ENCODE measurements at places on chromosomes 11 and 22.

GRCh38 chr11:1041936-1042608, 5.6 kb upstream of the MUC6 start:
- DNase-seq: no peak

- DNase-seq: peak; percentile 68
Observed at GRCh38 chr22:35684270-35684700, 33.4 kb upstream of the APOL5 start.

DNA sequence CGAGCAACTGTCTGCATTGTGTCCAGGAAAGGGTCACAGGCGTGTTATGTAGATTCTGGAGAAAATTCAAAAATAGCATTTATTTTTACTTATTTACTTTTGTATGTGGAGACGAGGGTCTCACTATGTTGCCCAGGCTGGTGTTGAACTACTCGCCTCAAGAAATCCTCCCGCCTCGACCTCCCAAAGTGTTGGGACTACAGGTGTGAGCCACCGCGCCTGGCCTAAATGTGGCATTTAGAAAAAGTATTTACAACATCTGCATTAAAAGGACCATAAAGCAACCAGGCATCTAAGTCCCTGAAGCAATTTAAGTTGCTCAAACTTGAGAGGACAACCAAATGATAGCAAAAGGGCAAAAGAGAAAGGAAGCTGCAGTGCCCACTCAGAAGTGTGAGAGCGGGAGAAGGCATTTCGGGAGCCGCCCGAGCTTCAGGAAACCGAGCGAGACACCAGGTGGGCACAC, 595 bp downstream of the TRIM66 start:
- no peak for DNase-seq

DNA sequence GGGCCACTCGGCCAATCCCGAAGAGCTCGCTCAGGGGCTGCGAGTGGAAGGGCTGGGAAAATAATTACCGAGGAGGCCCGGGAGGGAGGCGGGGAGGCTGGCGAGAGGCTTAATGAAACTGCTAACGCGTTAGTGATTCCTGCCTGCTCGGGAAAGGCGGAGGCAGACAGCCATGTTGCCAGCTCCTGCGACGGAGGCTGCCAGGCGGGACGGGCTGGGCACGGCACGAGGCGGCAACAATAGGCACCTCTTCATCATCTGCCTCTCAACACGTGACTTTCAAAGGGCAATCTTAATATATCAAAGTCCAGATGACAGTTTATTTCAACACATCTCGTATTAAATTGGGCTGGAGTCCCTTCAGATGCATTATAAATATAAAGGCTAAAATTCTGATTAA, 68.0 kb upstream of the TCF20 start:
- DNase-seq: no peak

GRCh38 chr22:20017622-20017958, 967 bp upstream of the ARVCF start:
- no peak for DNase-seq

- peak; percentile 94 for DNase-seq
Observed at GRCh38 chr11:75325713-75326438, 25.6 kb downstream of the ARRB1 start.

Measured in GM03348 (cell line).